ENCODE measurements at places on chromosomes 11 and 22.

DNA sequence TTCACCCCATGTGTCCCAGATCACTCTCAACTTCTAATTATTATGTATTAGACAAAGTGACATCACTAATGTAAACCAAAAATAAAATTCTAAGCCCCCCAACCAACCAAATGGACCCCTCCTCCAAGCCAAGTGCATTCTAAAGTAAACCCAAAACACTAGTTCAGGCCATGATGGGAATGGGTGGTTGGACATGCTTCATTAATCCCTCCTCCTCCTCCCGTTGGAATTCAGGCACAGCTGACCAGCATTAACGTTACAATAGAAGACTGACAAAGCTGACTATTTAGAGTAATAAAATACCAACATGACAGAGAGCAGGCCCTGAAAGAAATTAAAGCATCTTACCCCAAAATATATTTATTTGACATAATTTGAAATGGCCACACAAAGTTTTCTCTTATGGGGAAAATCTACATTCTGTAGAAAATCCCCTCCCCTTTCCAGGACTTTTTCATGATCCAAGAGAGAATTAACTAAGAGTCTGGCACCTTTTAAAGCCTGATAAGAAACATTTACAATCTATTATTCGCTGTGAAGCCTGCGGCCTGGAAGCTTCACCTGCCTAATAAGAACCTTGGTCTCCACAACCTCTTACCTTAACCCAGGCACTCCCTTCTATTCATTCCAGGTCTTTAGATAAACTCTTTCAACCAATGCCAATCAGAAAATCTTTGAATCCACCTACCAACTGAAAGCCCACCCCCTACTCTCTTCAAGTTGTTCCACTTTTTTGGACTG is 948.5 kb upstream of the CCDC90B start:
- DNase-seq, result no peak

GRCh38 chr11:19774817-19775580 is 62.4 kb downstream of the NAV2 start:
- no peak for DNase-seq

DNA sequence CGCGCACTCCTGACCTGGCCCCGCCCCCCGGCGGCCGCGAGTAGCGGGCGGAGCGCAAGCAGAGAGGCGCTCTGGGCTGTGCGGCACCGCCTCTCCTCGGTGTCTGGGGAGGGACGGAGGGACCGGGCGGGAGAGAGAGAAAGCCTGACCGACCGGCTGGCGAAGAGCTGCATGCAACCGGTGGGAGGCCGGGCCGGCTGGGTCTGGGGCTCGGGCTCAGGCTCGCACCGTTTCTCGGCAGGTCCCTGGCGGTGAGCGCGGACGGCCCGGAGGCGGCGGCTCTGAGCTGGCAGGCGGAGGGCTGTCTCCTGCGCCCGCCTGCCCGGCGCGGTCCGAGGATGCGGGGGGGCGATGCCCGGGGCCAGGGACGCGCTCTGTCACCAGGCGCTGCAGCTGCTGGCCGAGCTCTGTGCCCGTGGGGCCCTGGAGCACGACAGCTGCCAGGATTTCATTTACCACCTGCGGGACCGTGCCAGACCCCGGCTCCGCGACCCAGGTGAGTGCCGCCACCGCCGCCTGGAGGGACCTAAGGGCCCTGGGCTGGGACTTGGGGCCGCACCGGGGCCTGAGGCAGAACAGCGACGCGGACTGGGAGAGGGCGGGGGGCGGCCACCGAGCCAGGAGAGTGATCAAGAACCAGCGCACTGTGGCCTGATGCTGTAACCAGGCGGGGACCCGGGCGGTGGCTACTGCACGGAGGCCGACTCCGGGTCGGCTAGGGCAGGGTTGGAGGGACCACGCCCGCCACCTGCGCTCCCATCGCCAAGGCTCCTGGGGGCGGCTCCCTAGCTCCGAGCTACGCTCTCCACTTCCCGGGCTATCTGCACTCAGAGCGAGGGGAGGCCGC is at the start of gene SYT9:
TSS of gene SYT9 (plus strand) at position 69 of the 847 bp plus-strand sequence. CDS start at position 352, 283 bp downstream.
- no peak for DNase-seq

GRCh38 chr11:20038412-20038811 is 121.9 kb downstream of the DBX1 start:
- DNase-seq, result no peak

DNA sequence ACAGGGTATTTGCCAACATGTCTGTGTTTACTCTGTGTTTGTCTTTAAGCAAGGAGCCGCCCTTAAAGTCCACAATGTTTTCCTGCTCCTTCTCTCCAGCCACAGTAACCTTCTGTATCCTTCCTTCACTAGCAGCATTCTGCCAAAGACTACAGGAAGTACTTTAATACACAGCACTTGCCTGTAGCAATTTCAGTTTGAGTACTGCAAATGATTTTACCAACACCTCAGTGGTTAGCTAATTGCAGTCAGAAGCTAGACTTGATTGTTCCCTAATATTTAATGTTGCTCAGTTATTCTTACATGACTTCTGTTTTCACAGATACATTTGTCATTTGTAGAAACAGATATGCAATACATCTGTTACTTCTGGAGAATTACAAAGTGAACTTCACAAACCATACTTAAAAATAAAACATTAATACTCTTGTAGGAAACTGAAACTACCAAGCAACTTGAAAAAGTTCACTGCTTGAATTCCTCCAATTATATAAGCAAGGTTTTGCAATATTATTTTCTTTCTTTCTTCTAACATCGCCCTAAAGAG is 69.1 kb downstream of the FCHSD2 start:
- DNase-seq, result no peak

DNA sequence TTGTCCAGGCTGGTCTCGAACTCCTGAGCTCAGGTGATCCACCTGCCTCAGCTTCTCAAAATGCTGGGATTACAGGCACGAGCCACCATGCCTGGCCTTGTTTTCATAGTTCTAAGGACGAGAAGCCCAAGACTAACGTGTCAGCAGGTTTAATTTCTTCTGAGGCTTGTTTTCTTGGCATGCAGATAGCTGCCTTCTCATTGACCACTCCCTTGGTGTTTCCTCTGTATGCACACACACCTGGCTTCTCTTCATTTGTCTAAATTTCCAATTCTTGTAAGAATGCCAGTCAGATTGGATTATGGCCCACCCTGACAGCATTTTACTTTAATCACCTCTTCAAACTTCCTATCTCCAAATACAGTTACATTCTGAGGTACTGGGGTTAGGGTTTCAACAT is 72.5 kb upstream of the CTSC start:
- no peak for DNase-seq

DNA sequence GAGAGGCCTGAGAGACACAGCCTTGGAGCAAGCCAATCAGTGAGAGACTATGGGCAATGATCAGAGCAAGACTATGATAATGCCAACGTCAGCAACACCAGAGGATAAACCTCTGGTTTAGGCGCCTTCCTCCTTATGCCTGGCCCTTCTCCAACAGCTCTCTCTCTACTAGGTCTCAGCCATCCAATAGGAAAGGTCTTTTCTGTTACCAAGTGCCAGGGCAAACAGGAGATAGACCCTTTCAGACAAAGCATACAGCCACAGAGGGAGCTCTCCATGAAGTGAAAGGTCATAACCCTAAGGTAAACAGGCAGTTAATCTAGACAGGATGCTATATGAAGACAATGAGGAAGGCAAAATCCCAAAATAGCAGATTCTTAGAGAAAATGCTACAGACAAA is 9.5 kb downstream of the STK33 start:
- no peak for DNase-seq

DNA sequence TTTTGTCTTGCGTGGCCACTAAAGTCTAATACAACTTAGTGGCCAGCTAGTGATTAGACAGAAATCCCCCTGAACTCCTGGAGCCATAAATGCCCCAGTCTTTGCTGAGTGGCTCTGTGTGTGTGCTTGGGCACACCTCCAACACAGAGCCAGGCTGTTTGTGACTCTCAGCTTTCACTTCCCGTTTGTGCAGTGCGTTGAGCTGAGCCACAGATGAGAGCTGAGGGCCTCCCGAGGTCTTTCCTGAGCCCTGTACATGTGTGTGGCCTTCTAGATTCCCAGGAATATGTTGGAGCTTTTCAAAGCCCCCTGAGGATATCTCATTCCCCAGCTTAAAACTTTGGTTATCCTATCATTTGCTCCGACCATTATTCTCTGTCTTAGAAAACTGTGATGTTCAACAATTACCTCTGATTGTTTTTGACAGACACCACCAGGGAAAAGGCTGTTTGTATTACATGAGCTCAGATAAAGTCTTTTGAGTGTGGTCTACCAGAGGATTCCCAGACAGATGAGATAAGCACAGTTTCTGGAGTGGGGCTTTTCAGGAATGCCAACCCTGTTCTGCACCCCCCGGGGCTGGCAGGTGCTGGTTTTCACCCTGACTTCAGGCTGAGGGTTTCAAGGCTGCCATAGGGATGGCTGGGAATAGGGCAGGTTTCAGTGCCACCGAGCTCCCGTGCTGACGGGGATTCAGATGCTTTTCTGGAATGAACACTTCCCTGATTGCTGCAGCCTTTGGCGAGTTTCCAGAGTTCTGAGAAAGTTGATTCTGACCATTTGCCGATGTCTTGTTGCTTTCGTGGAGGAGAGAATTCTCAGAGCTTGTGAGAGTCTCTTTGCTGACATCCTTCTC is 23.8 kb downstream of the IGHMBP2 start:
- no peak for DNase-seq

DNA sequence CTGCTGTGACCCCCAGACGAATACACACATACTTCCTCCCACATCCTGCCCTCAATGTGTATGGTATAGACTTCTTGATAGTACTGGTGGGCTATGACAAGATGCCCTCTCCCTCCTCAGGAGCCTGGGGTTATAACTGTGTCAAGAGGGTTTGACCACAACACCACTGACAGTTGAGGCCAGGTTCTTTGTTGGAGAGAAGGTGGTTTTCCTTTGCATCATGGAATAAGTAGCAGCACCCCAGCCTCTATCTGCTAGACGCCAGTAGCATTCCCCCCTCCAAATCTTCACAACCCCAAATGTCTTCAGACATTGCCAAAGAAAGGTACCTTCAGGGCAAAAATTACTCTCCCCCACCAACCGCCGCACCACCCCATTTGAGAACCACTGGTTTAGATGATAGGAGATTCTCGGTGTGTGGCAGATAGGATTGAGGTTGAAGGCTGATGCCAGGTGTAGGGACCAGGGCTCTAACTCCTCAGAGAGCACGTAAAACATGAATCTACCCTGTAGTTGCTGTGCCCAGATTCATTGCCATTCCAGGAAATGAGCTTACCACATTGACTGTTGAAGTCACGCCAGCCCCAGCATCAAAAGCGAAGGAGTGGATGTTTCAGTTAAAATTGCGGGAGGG is 5.5 kb upstream of the MYO18B start:
- DNase-seq, result no peak

GRCh38 chr11:70627219-70627618 is 228.9 kb downstream of the CTTN start:
- no peak for DNase-seq

DNA sequence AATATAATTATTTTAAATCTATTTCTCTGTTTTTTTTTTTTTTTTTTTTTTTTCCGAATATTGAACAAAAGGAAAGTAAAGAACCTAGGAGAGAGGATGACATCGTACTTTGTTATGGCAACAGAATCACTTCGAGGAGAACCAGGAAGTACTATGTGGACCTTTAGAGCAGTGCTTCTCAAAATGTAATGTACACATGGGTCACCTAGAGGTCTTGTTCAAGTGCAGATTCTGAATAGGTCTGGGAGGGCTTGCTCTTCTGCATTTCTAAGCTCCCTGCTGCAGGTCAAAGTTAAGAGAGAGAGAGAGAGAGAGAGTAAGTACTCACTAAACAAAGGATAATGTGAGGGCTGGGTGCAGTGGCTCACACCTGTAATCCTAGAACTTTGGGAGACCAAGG is 419.5 kb upstream of the TENM4 start:
- no peak for DNase-seq

DNA sequence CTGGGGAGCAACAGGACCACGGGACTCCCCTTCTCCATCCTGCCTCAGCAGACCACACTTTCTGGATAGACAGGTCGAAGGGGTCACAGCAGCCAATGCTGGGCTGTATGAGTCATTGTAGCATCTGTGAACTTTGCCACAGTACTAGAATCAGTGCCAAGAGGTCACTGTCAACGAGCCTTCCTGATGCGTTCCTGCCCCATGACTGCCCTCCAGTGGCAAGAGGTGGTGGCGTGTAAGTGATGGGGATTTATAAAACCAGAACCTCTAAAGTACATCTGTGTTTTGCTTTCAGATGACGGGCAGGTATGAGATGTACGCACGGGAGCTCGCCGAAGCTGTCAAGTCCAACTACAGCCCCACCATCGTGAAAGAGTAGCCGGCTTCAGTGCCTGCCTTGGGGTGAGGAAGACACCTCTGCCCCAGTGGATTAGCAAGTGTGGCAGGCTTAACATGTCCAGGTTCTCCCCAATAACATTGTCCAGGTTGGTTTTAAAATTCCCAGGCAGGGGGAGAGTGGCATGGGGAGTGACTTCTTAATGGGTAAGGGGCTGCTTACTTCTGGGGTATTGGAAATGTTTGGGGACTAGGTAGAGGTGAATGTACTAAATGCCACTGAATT is 29.4 kb downstream of the GUCD1 start:
- peak; percentile 46 for DNase-seq

- no peak for DNase-seq
Observed at GRCh38 chr22:43919106-43919973, 4.3 kb upstream of the PNPLA3 start.

- DNase-seq, result no peak
Observed at GRCh38 chr11:73040046-73040445, 102.1 kb downstream of the FCHSD2 start.

DNA sequence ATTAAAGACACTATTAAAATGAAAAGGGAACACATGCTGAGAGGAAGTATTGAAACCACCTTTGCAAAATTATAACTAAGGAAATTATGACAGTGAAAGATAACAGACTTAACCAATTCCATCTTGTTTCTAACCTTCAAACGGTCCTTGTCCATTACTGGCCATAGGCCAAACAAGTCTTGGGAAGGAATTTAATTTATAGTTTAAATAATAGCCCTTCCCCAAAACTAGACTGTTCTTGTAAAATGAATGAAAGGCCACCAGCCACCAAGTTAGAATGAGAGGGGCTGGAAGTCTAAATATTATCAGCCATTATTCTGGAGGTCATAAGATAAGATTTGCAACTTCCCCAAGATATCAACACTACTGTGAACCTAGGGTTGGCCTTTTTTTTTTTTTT is 1.8 kb upstream of the TALDO1 start:
- no peak for DNase-seq

GRCh38 chr22:50505276-50505775 is 2.2 kb downstream of the LMF2 start:
- DNase-seq, result no peak

Measured in stimulated activated CD8-positive, alpha-beta memory T cell treated with anti-CD3 and anti-CD28 coated beads, Interleukin-4, amount 100 ng/mL, for 1 hour (primary cell).